Adipocyte (in vitro differentiated cells): ENCODE measurements at places on chromosomes 16 and 17.
A peak's percentile ranks its signal among the peaks of the same experiment; 100 is the strongest.

DNA sequence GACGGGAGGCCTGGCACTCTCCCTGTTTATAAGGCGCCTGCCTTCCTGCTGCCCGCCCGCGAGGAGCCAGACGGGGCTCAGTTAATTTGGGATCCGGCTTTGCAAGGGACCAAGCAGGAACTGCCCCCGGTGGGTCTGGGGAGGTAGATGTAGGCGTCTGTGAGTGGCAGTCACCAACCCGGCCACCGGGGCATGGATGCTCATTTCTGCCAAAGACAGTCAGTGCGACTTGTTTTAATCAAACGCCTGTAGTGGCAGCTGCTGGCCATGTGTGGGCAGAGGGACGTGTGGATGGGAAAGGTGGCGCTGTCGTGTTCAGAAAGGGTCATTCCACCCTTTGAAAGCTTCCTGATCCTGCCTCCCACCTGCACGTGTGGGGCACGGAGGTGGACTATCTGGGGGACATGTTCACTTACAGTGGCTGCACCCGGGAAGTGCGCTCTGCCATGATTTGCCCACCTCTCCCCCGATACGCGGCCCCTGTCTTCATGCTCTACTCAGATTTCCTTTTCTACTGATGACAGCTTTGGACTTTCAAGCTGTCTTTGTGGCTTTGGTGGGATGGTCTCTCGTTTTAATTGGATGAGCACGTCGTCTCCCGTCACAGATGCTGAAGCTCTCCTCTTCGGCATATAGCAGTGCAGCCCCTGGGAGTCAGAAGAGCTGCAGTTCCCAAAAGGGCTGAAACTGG is 60.3 kb upstream of the CIBAR2 start:
- DNase-seq: peak; percentile 72

GRCh38 chr16:67437513-67437912 is 6.6 kb downstream of the HSD11B2 start:
- no peak for DNase-seq

DNA sequence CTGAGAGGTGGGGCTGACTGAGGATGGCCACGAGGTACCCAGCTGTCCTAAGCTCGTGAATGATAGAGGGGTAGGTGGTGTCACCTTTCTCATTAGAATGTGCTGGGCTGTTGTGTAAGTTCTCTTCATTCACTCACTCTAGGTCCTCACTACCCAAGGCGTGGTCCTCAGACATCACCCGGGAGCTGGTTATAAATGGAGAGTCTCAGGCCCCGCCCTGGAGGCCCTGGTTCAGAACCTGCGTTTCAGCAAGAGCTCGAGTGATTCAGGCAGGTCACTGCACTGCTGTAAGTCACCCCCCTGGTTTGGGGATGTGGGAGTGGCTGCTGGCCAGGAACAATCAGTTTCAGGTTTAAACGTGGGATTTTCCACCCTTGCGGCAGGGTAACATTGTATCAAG is 139.8 kb downstream of the FOXL1 start:
- no peak for DNase-seq

DNA sequence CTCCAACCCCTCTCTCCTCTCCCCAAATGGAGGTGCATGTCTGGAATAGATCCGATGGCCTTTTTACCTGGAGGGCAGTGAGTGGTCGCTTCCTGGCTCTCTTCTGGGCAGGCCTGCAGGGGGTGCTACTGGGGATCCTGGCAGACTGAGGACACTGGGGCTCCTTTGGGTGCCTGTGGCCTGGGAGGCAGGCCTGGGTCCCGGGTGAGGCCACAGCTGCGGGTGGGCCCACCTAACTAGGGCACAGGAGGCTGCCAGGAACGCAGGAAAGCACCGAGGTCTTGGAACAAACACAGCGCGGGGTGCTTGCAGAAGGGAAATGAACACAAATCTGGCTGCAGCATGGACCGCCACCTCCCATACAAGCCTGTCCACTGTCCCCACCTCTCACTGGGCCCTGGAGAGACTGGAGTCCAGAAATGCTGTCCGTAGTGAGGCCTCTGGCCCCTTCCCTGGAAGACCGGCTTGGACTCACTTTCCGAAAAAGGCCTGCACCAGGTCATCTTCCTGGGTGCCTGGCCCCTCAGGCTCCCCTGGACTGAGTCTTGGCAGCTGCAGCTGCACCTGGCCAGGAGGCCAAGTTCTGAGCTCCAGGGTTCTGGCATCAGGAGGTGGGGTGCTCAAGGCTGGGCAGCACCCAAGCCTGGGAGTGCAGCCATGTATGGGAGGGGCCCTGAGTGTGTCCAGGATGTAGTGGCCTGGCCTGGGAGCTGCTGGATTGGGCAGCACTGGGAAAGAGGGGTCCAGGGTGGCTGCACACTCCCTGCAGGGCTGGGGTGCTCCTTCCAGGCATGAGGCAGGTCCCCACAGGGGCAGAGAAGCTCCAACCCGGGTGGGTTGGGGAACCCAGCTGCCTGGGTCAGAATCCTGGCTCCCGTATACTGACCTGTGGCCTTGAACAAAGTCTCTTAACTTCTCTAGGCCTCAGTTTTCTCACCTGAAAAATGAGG is 195.1 kb downstream of the IRF8 start:
- DNase-seq: no peak

DNA sequence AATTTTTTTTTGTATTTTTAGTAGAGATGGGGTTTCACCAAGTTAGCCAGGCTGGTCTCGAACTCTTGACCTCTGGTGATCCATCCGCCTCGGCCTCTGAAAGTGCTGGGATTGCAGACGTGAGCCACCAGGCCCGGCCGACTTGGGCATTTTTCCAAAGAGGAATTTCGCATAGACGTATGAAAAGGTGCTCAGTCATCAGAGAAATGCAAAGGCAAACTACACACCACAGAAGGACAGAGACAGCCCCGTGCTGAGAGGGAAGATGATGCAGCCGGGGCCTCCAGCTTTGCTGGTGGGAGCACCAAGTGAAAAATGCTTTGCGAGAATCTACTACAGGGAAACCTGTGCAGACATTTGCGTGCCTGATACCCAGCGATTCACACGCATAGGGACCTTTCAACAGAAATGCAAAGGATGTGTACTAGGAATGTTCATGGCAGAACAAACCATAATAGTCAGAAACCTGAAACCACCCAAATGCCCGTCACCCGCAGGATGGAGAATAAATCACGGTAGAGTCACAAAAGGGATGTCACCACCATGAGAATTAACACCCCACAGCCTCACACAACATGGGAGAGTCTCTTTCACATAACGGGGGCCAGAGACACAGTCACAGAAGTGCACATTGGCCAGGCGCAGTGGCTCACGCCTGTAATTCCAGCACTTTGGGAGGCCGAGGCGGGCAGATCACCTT is 5.2 kb downstream of the RAB40B start:
- no peak for DNase-seq

GRCh38 chr17:78179372-78179771 is 7.5 kb downstream of the TK1 start:
- peak; percentile 54 for DNase-seq

DNA sequence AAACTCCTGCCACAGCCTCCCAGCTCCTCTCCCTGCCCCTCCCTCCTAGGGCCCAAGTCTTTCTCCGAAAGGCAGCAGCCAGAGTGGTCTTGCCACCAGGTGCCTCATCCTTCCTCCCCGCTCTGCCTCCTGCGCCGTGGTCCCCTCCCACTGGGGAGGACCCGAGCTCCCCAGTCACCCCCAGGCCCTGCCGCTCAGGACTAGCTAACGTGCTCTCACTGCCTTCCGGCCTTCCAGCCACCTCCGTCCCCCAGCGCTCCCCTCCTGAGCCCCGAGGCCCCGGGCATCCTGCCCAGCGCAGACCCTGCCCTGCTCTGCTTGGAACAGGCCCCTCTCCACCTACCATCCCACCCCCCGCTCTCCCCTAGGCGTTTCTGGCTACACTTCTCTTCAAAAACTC is 19.4 kb upstream of the COL1A1 start:
- no peak for DNase-seq

DNA sequence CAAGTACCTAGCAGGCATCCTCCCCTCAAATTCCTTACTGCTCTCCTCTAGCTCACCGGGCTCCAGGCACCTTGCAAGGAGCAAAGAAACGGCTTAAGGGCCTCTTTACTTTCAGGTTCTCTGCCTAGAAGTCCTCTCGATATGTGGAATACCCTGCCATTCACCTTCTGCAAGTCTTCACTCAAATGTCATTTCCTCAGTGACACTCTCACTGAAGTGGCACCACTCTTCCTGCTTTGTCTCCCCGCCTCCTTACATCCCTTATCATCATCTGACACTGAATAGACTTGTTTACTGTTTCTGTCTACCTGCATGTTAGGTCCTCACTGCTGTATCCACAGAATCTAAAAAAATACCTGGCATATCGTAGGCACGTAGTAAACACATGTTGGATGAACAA is 947 bp downstream of the SLC7A6OS start:
- no peak for DNase-seq

- no peak for DNase-seq
Measured at GRCh38 chr16:26334218-26335111, 642.7 kb downstream of the HS3ST4 start.

GRCh38 chr16:81774348-81774747 is 4.7 kb upstream of the PLCG2 start:
- DNase-seq: no peak

DNA sequence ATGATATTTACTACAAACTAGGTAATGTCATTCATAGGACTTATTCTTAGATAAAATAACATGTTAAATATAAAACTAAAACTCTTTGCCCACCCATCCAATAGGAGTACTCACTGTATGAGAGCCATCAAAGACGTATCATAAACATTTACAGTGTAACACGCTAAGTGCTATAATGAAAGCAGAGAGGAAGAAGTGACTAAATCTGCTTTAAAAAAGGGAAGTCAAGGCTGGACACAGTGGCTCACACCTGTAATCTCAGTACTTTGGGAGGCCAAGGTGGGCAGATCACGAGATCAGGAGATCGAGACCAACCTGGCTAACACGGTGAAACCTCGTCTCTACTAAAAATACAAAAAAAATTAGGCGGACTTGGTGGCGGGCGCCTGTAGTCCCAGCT is 32.4 kb downstream of the SPAG9 start:
- DNase-seq: no peak

DNA sequence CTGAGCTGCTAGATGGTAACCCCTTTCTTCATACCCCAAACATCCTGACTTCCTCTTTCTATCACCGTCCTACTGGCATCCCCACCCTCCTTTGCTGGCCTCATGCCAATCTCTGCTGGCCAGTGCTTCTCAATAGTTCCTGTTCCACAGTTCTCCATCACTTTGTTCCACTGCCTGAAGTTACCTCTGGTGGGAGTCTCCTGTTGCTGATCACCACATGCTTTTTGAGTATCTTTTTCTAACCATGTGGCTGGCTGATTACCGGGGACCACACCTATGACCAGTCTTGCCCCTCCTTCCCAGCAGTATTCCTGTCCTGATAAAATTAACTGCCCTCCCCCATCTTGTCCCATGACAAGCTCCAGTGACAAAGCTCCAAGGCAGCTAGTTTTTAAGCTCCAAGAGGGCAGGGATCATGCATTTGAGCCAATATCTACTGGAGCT is 380.4 kb upstream of the CCL2 start:
- no peak for DNase-seq

DNA sequence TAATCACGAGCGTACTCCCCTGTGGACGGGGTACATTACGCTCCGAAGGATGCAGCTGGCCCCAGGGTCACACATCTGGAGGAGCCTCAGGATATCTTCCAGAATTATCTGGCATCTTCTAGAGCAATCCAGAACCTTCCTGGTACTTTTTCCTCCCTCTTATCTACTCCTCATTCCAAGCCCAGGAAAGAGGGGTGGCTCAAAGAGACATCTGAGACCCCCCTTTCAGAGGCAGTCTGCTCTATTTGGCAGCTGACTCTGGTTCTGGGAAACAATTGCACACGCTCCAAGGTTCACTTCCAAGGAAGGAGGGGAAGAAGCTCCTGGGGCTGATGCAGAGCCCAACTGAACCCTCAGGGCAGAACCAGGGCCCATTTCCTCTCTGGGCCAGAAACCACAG is 14.9 kb downstream of the RBFOX3 start:
- no peak for DNase-seq

- DNase-seq: no peak
Measured at GRCh38 chr17:2034157-2034556, 4.2 kb downstream of the DPH1 start.

DNA sequence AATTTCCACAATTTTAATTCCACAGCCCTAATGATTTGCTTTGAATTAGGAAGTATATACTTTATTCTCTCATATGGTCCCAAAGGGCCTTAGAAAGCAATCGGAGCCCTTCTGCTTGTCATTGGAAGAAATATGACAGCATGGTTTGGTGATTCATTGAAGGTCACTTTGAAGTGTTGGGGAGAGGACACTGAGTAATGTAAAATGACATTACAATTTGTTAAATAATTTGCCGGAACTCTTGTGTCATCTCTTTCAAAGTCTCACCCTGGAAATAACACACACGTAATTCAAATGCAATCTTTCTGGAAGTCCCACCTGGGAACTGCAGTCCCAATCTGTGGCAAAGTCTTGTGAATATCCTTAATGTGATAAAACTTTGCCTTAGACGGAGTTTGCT is 59.8 kb downstream of the BMERB1 start:
- peak; percentile 62 for DNase-seq

GRCh38 chr17:79866791-79867518 is 27.7 kb upstream of the CBX4 start:
- no peak for DNase-seq

DNA sequence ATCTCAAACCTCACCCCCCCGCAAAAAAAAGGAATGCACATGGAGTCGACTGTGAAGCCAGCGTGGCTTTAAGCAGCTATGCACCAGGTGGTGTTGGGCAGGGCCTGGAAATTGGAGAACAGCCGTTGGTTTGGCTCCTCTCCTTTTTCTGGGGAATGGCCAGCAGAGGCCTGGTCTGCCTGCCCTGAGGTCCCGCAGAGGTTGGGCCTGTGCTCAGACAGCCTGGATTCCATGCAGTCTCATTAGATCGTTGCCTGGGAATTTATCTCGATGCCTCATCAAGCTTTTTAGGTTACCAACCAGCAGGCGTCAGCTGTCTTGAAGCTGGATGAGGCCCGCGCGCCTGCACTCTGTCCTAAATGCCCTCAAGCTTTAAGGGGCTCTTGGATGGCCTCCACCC is 9.8 kb downstream of the SLC12A3 start:
- DNase-seq: peak; percentile 10

GRCh38 chr17:77145224-77145611 is 4.4 kb downstream of the SEC14L1 start:
- DNase-seq: no peak

DNA sequence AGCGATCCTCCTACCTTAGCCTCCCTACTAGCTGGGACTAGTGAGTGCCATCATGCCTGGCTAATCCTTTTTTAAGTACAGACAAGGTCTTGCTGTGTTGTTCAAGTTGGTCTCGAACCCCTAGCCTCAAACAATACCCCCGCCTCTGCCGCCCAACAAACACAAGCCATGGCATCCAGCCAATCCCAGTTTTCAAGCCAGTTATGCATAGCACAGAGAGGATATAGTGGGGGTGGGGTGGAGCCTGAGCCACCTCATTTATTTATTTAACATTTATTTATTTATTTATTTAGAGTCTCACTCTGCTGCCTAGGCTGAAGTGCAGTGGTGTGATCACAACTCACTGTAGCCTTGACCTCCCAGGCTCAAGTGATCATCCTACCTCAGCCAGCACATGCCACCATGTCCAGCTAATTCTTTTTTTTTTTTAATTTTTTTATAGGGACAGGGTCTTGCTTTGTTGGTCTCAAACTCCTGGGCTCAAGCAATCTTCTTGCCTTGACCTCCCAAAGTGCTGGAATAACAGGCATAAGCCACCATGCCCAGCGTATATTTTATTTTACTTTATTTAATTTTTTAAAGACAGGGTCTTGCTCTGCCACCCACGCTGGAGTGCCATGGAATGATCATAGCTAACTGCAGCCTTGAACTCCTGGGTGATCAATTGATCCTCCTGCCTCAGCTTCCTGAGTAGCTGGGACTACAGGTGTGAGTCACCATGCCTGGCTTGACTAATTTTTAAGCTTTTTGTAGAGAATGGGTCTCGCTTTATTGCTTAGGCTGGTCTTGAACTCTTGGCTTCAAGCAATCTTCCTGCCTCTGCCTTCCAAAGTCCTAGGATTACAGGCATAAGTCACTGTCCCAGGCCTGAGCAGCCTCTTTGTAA is 26.2 kb upstream of the KLHL11 start:
- DNase-seq: no peak
